ENCODE measurements at places on chromosomes 1 and 21.

GRCh38 chr1:179825206-179825605 is 52.4 kb downstream of the TOR1AIP2 start:
- no peak for DNase-seq

- no peak for DNase-seq
Observed at GRCh38 chr1:4655674-4656532, 1.5 kb downstream of the AJAP1 start.

- no peak for DNase-seq
Observed at GRCh38 chr21:33368576-33368975, 34.6 kb upstream of the IFNGR2 start.

GRCh38 chr1:178751046-178751445 is 26.0 kb downstream of the RALGPS2 start:
- DNase-seq: no peak

DNA sequence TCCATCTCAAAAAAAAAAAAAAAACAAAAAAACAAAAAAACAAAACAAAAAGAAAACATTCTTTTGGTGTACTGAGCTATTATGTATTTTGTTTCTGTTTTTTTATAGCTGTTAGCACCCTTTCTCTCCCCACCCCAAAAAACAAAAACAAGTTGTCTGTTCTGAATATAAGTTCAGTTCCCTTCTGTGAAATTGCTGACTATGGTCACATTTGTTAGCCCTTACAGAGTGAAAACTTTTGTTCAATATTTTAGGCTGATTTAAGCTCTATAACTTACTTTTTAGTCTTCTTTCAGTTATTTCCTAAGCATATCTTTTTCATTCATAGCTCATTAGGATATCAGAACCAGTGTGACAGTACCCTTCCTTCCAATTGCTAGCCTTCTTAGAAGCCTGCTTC is 1056.6 kb upstream of the NCAM2 start:
- no peak for DNase-seq

DNA sequence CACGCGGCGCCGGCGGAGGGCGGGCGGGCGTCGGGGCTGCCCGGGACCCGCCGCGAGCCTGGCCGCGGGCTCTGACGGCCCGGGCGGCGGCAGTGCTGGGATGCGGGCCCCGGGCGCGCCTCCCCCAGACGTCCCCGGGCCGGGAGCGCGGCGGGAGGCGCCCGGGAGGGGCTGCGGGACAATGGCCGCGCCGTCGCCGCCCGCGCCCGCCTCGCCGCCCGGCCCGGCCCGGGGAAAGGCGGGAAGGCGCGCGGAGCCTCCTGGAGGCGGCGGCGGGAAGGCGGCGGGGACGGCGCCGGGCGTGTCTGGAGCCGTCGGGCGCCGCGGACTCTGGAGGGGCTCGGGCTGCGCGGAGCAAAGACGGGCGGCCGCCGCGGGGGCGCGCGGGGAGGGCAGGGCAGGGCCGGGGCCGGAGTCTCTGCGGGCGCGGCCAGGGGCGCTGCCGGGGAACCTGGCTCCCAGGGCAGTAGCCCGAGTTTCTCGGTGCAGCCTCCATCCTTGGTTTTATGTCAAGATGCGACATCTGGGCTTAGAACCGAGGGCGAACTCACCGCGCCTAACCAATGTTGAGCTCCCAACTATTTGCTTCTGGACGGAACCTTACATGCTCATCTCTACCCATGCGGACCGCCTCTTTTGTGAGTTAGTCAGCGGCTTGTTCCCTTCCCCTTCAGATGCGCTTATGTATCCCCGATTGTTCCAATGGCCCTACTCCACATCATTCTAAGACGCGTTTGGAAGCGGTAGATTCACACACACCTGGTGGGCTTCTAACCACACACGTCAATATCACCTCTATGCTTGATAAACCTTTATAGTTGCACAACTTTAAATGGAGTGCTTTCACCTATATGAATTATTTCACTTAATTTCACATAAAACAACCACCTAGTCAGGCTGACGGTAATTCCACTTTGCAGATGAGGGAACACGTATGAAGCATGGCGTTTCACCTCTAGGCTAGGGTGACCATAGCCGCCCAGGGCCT is 651 bp downstream of the ZBTB8A start:
- DNase-seq: no peak

DNA sequence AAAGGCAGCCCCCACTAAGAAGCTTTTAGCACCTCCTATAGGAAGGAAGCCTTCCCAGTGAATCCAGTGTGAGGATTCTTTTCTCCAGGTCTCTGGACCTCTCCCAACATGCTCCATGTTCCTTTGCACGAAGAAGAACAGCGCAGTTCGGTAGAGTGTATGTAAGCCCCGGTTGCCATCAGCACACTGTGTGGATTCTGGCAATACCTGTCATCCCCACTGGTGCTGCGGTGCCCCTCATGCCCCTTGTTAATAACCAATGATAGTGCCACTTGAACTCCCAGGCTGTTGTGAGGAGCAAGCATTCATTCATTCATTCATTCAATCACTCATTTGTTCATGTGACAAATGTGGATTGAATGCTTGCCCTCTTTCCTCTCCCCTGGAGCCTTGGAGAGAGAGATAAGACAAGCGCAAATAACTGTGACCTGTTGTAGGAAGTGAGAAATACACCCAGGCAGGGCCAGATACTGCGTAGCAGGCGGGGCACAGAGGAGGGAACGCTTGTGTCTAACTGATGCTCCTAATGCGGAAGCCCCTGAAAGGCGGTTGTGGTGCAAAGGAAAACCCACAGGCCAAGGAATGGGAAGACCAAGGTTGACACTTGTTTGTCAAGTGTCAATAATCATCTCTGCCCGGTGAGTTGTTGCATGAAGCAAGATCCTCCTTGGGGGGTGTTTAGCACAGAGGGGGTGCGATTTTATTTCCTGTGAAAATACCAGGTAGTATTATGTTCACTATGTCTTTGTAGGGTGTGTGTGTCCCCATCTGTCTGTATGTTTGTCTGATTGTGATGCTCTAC is 9.8 kb downstream of the LGR6 start:
- no peak for DNase-seq

- no peak for DNase-seq
Observed at GRCh38 chr1:233343262-233343661, 15.7 kb downstream of the MAP3K21 start.

DNA sequence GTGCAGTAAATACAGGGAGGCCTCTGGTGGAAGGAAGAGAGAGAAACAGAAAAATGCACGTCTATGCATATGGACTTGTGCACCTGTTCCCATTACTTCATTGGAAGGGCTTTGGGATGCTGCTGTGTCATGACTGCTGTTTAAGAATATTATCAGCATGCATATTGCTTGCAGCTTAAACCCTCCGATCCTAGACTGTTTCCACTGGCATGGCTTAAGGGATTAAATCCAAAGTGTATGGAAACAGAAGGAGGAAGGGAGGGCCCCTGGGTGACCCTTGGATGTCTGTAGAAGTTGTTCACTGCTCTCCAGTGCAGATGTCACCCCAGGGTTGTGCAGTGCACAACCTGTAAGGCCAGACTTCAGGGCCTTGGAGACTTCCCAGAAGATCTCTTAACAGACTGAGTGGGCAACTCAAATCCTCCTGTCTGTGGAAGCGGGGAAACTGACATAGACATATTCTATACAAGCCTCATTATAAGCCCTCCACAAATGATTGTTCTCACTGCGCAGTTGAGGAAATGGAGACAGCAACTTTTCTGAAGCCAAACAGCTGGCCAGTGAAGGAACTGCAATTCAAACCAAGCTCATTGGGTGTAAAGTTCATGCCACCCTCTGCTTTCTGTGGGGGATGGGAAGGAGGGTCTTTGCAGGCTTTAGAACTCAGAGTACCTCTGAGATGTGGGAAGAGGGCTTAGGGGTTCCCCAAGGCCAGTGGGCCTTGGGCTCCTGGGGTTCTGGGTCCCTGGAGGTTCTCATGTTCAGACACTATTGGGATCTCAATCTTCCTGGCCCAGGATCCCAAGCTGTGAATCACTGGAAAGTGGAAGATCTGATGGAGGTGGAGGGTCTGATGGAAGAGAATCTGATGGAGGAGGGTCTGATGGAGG is 73.8 kb downstream of the UMODL1 start:
- no peak for DNase-seq

- DNase-seq: no peak
Observed at GRCh38 chr1:89941110-89941766, 53.7 kb upstream of the ZNF326 start.

DNA sequence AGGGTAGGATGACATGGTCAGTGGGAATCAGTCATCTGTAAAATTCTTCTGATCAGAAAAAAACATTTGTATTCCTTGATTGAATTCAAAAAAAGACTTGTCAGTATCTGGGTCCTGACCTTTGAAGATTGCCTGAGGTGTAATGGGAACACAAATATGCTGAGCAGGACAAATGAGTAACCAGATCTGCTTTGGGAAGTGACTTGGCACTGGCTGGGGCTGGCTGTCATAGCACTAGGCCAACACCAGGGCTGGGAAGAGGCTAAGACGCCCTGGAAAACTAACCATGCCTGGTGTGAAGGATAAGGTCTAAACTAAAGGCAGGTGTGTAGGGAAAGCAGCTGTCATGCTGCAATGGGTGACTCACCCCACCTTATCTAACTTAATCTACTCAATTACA is 452.9 kb upstream of the BEND5 start:
- no peak for DNase-seq

Data from activated CD8-positive, alpha-beta memory T cell treated with anti-CD3 and anti-CD28 coated beads for 48 hours (primary cell).